ENCODE measurements at places on chromosomes 7 and 10.

DNA sequence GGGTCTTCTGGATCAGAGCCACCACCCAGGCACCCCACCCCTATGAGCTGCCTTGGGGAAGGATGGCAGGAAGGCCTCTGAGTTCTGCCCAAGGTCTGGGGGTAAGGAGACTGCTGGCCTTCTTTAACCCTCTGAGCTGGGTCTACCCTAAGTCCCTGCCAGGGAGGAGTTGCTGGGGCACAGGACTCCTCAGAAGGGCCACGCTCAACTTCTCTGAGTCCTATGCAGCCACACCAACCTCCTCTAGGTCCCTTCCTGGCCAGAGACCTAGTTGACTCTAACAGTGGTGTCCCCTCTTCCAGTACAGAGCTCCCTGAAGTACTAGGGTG, 2.6 kb upstream of the NEURL1 start:
- DNase-seq, result no peak

GRCh38 chr7:26398427-26398755, 106.7 kb downstream of the SNX10 start:
- peak; percentile 34 for DNase-seq

DNA sequence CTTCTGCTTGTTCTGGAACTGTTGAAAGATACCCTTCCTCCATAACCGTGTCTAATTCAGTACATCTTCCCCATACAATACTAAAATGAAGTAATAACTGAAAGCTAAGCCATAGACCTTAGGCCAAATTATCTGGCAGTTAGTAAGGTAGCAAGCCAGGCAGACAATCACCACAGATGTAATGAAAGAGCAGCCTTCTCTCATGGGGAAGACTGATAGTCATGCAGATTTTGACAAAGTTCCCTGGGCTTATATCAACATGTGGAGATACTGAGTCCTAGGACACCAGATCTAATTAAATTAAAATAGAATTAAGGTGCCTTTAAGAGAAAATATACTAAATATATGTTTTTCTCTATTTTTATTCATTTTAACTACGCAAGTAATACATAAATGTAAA, 61.5 kb downstream of the PON1 start:
- DNase-seq, result no peak

DNA sequence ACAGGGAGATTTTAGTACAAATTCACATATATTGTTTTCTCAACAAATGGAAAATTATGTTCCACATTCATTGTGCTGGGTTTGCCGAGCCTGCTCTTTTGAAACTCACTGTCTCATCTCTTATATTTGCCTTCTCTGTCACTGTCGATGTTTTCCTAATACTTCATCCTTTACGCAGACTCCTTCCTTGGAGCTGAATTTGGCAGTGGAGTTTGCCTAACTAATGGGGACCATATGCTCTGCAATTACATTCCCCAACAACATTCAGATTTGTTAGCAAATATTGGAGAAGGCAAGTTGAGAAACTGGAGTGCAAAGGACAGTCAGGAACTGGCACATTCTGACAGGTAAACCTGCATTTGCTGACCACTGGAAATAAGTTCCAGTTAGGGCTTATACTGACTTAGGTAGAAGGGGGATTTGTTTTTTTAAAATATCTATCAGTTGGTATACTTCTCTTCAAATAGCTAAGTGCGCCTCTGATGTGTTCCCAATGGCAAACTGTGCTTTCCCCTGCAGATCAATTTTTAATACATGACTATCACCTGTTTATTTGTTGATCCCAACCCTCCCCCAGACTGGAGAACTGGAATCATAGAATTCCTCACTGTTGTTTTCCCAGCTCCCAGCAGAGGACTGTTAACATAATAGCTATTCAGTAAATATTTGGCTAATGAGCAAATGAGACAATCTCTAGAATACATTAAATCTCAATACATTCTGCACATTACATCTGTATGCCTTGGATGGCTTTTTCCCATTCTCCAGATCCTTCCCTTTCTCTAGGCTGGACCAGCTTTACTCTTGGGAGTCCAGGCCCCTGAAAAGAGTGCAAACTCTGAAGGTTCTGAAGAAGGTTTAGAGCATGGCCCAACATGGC, 769.3 kb downstream of the KCNMA1 start:
- no peak for DNase-seq

- no peak for DNase-seq
Observed at GRCh38 chr10:98268694-98269431, 869 bp upstream of the LOXL4 start.

DNA sequence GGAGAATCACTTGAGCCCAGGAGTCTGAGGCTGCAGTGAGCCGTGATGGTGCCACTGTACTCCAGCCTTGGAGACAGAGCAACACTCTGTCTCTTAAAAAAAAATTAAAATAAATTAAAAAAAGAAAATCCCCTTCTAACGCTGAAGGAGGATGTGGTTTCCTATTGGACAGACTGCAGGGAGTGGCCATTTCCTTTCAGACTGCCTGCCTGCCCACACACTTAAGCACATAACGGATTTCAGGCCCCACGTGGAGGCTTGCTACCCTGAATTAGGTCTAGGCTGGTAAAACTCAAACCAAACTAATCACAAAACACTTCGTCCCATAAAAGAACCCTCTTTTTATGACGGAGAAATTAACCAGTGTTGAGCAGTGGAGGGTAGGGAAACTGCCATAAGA, 34.0 kb downstream of the GATA3 start:
- no peak for DNase-seq

- DNase-seq, result no peak
Observed at GRCh38 chr10:7054915-7055314, 355.9 kb downstream of the SFMBT2 start.

DNA sequence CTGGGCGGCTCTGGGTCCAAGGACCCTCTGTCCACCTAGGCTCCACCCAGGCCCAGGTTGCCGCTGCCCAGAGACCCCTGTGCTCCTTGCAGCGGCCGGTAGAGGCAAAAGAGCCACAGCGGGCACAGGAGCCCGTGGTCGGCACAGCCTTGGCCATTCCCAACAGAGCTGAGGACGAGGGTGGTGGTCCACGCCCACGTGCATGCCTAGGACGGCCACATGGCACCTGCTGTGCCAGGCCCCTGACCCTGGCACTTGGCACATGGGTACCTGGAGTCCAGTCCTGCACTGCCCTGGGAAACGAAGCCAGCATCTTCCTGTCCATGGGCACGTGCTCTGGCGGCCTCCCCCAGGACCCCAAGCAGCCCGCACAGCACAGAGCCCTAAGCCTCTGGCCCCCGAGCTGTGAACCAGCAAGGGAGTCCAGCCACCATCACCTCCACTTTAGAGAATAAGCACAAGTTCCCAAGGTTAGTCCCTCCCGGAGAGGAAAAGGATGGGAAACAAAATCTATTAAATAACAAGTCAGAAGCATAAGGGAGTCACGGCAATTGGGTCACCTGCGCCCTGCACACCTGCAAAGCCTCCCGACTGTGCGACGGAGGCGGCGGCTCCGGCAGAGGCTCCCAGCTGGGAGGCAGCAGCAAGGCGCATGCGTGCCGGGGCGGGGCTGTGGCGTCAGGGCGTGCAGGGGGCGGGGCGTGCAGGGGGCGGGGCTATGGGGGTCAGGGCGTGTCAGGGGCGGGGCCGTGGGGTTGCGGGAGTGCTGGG, 59.1 kb downstream of the STK32C start:
- peak; percentile 30 for DNase-seq

DNA sequence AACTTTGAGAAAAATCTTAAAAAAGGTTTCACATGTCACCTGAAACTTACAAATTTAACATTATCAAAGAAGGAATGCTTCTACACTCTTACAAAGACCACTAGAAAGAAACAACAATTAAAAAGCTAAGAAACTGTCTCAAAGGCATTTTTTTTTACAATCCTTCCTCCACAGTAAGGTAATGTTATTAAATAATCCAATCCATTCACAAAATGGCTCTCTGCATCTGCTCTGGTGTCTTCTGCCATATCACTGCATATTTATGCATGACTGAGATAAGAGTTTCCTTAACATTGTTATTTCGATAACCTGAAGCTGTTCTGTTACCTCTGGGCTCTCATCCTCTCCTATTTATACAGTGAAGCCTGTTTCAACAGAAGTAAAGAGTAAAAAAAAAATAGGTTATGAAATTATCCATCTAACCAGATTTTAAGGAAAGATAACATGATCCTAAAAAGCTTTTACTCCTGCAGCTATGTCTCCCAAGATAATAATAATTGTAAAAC, 8.5 kb downstream of the HNRNPA2B1 start:
- DNase-seq, result no peak

DNA sequence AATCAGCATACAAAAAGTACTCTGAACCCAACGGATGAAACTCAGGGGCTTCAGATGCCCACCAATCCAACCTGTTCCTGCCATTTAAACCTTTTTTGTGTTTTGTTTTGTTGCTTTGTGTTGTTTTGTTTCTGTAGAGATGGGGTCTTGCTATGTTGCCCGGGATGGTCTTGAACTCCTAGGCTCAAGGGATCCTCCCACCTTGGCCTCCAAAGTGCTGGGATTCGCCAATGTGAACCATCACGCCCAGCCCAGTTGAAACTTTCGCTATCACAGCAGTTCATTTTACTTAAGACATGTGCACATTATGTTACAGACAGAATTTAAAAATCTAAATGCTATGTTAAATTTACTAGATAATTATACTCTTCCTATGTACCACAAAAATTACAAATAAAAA, 101.6 kb downstream of the SKIDA1 start:
- DNase-seq, result no peak

- DNase-seq, result no peak
Observed at GRCh38 chr10:3009341-3009740, 58.0 kb upstream of the PFKP start.
